Fibroblast of skin of back (primary cell): ENCODE measurements at places on chromosomes 1 and 21.

GRCh38 chr1:225654688-225655508 lies 2.0 kb upstream of the ENAH start:
- DNase-seq: no peak

- no peak for DNase-seq
These were observed 18.2 kb upstream of the NADK start for GRCh38 chr1:1796466-1796865.

- no peak for DNase-seq
These were observed 73.0 kb upstream of the EXO1 start for GRCh38 chr1:241775021-241775420.

DNA sequence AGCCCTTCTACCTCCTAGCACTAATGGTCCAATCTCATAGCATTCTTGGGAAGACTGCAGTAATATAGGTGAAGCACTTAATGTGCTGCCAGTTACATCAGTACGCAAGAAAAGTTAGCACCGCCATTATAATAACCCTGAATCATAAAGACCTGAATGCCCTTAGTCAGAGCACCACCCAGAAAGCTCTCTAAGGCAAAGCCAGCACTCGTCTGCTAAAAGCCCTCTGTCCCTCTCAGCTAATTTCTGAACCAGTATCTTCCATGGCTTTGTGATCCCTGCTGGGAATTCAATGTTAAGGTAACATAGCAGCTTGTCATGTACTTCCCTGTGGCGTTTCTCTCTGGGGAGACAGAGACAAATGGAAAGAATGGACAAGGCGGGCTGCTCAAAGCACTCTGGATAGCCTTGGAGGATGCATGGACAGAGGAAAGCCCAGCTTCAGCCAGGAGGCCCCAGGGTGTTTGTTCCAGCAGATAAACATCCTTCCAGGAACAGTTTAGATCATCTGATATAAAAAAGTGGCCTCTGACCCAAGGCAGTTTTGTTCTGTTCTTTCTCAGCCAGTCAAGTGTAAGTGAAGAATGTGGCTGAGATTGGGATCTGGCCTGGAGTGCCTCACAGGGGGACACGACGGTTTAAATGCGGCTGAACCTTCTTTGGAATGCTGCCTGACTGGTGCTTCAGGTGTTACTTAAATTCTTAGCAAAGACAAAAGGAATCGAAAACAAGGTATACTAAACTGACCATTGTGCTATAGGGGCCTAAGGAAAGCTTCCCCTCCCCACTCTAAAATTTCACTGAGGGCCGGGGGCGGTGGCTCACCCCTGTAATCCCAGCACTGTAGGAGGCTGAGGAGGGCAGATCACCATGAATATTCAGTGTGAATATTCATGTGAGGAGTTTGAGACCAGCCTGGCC lies 58.1 kb upstream of the VTCN1 start:
- DNase-seq: no peak

DNA sequence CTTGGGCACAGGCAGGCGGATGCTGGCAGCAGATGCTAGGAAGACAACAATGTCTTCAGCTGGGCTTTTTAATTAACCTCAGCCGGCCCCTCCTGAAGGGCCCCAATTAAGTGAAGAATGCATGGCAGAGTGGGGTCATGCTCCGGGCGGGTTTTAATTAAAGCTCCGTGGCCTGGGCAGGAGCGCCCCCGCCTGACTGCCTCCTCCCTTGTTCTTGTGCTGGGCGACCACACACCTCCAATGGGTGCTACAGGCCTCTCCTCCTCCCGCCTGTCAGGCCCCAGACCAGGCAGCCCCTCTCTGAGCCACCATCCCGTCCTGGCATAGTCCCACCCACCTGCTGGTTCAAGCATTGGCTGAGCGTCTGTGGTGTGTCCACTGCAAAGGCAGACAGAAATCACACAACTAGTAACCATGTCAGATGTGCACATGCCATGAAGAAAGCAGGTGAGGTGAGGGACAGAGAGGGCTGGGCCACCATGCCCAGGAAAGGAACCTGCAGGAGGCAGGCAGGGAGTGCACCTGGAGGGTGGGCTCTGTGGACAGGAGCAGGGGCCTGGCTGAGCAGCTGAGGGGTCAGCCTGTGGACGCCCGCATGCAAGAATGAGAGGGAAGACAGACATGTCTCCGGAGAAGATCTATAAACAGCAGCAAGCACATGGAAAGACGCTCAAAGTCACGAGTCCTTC lies 8.5 kb upstream of the ARF1 start:
- DNase-seq: no peak

DNA sequence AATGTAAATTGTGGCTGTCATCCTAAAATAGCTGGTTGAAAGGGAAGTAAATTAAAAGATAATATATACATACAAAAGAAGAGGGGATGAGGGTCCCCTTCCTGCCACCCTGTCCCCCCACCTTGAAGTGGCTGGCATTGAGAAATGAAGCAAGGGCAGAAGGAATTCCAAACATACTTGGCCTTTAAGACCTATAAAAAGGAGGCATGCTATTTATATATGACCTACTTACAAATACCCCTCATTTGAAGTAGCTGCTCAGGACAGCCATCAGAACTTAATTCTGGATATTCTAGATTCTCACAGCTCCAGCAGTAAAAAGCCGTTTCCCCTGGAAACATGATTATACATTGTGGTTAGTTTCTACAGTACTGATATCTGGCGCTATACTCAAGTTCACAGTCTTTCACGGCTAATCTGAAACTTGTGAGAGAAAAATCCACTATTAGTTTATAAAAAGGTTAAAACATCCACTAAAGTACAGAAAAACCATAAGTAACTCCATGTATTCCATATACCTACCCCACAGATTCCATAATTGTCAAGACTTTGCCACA lies 9.6 kb upstream of the MAP10 start:
- DNase-seq: no peak

- no peak for DNase-seq
These were observed 406 bp downstream of the KIAA0040 start for GRCh38 chr1:175192111-175192629.

- DNase-seq: no peak
These were observed 28.8 kb downstream of the PADI6 start for GRCh38 chr1:17400725-17401341.

DNA sequence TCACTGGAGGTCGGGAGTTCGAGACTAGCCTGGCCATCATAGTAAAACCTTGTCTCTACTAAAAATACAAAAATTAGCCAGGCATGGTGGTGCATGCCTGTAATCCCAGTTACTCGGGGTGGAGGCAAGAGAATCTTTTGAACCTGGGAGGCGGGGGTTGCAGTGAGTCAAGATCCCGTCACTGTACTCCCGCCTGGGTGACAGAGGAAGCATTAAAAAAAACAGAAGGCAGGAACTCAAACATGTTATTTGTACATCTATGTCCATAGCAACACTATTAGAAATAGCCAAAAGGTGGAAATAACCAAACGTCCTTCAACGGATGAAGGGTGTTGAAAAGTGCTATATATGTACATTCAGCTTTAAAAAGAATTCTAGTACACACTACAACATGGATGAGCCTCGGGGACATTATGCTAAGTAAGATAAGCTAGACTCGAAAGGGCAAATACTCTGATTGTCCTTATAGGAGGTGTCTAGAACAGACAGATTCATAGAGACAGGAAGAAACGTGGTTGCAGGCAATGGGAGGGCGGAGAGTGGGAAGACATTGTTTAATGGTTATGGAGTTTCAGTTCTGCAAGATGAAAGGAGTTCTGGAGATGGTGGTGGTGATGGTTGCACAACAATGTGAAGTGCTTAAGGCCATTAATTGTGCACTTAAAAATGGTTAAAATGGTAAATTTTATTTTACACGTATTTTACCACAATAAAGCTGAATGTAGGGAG lies 19.2 kb downstream of the NLRP3 start:
- no peak for DNase-seq
